ENCODE measurements at places on chromosomes 11 and 22. TPM values are rescaled to one million over a fixed set of nuclear protein-coding genes. Genes with fewer than 3 reads are reported as not detected.

Gene IGHMBP2
- total RNA-seq, result 27.0 TPM

- no peak for DNase-seq
Measured at GRCh38 chr11:107606141-107606540, 15.2 kb downstream of the ELMOD1 start.

GRCh38 chr11:14075118-14076078 lies 112.9 kb downstream of the SPON1 start:
- peak; percentile 64 for DNase-seq

DNA sequence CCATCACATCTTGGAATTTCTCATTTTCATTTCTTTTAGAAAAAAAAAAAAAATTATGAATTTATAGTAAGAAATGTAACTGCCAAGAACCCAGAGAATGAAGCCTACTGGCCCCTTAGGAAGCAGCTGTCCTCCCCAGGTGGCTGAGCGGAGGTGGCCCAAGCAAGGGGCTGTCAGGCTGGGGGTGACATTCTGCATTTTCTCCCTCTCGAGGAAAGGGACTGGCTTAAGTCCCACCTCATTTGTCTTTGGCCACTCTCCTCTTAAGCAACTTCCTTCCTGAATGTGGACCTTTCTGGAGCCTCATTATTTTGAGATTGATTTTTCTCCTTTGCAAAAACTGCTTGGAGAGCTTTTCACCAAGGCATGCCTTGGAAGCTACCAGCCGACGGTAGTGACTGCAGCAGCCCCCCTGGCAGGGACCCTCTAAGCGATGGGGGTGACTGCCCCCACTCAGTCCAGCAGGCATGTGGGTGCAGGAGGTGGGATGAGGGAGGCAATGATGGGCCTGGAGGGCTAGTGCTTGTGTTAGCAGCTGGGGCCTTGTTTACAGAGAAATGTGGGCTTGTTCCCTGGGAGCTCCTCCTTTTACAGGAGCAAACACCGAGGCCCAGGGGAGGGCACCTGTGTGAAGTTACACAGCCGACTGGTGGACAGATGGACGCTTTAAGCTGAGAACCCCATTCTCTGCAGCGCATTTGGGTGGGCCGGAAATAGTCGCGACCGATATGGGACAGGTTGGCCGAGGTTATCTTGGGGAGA lies 111.7 kb downstream of the MORC2 start:
- DNase-seq, result peak; percentile 83

GRCh38 chr22:19203834-19204233 lies 25.3 kb upstream of the SLC25A1 start:
- DNase-seq, result no peak

DNA sequence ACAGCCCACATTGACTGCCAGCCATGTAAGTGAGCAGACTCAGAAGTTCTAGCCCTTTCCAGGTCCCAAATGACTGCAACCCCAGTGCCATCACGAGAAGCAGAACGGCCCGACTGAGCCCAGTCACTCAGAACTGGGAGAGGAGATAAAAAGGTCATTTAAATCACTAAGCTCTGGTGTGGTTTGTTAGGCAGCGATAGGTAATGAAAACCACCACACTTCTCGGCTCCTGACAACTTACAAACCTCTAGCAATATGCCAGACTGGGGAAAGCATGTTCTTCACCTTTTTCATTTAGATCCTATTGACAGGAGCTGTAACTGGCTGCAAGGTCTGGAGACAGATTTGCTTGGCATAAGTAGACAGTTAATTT lies 6.7 kb downstream of the SLC15A3 start:
- no peak for DNase-seq

Gene SPDYC
- not detected for total RNA-seq

DNA sequence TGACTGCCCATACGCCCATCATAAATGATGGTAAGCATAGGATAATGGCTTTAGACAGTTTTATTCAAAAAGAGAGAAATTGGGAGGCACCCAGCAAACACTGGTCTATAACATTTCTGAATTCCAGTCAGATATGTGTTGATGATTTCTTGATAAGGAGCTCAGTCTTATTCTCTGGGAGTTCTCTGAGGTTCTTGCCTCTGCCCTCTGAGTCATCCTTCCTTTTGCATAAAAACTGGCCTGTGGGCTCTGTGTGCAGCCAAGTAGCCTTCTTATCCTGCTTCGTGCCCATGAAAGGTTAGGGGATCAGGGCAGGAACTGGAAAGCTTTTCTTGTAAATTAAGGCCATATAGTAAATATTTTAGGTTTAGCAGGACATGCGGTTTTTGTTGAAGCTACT lies 48.9 kb downstream of the FAR1 start:
- no peak for DNase-seq

GRCh38 chr11:80727315-80727714 lies 1286.5 kb upstream of the TENM4 start:
- no peak for DNase-seq

DNA sequence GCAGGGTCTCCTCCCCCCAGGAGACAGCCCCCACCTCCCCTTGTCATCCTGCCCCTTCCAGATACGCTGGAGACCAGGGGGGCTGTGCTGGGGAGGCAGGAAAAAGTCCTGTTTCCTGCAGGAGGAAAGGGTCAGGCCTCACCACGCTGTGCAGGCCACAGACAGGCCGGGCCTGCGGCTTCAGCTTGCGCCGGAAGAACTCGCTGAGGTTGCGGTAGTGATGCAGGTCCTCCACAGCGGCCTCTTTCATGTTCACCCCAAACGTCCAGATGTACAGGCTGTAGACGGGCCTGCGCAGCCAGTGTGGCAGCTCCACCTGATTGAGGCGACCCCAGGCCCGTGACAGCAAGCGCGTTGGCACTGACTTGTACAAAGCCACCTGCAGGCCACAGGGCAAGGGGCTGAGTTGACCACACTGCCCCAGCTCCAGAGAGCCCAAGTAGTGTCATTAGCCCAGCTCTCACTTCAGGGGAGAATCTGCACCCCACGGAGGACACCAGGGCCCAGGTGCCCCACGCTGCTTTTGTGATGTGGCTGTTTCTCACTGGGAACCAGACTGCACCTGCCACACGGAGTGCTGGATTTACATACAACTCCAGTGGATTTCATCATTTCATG lies 40.4 kb downstream of the PISD start:
- DNase-seq, result no peak

DNA sequence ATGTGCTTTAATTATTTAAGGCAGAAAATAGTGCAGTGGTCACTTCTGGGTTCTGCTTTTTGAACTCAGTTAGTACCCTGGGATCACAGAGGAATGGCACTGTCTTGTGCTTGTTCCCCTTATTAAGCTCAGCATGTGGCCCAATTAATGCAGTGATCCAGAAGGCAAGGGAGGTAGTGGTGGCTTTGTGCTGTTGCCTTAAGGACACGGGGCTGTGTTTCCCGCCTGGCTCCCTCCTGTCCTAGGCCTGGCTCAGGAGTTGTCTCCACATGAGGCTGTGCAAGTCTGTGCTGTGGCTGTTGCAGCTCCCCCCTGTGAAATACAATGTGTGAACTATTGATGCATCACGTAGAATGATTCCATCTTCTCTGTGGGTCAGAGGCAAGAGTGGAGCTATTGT lies 49.2 kb upstream of the CABP7 start:
- DNase-seq, result no peak

GRCh38 chr11:120925944-120926343 lies 98.0 kb upstream of the TBCEL start:
- no peak for DNase-seq

DNA sequence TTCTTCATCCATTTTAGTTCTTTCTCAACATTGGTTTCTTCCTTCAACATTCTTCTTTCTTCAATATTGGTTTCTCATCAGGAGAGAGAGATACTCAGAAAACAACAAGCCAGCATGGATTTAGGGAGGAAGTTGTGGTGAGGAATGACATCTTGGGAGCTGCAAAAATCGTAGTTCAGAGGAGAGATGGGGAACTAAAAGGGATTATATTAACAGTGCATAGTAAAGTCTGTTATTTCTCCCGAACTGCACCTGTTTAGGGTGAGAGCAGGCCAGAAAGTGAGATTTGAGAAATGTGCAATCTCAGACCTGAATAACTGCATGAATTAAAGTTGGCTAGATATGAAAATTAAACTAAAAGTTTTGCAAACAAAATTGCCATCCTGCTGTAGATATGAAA lies 94.5 kb downstream of the CASP12 start:
- no peak for DNase-seq

DNA sequence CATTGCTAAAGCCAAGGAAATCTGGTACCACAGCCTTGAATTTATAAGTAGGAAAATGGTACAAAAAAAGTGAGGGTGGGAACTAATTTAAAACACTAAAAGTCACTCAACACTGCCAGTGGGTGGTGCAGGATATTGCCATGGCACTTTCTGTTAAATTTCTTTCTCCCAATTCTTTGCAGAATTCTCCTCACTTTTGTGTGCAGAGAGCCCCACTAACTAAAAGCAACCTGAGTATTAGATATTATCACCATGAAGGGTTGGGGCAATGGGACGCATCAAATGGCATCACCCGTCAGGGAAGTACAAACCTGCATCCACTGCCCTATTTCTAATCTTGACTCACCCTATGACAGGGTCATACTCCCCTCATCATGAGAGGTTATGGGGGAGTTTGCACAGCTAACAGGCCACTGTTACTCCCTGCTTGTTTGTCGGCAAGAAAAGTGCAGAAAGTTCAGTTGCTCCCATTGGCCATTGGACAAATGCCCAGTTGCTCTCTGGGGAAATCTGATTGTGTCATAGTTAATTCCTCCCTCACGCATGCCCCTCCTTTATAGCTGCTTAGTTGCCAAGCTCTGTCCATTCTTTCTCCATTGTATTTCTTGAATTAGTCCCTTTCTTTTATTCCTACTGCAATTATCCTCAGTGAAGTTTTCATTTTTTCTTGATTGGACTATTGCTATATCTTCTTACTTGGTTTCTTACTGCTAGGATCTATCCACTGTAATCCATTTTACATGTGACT lies 93.8 kb upstream of the BLID start:
- DNase-seq, result no peak

DNA sequence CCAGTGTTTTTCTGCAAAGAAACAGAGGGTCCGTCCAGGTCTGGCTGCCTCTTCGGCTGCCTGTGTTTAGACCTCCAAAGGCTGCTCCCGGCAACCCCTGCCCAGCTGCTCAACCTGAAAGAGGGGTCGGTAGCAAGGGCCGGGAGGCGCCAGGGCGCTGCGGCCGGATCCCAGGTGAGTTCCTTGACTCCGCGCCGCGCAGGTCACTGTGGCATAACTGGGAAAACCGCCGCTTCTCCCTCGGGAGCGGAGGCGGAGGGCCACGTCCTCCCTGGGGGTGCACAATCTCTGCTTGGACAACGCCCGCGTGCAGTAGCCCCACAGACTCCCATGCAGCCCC lies 1.0 kb upstream of the BRSK2 start:
- no peak for DNase-seq

DNA sequence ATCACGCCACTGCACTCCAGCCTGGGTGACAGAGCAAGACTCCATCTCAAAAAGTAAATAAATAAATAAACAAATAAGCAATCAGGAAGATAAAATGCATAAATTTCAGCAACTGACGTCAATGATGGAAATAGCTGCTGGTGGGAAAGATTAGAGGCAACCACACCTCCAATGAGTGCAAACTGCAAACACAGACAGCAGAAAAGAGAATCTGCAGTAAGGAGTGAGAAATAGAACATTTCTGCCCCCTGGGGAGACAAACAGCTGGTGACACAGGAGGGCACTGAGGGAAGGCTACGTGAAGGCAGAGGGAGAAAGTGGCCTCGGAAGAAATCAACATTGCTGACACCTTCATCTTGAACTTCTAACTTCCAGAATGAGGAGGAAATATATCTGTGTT lies 6.5 kb downstream of the PI4KA start:
- DNase-seq, result no peak

Gene C11orf87
- total RNA-seq, result not detected

DNA sequence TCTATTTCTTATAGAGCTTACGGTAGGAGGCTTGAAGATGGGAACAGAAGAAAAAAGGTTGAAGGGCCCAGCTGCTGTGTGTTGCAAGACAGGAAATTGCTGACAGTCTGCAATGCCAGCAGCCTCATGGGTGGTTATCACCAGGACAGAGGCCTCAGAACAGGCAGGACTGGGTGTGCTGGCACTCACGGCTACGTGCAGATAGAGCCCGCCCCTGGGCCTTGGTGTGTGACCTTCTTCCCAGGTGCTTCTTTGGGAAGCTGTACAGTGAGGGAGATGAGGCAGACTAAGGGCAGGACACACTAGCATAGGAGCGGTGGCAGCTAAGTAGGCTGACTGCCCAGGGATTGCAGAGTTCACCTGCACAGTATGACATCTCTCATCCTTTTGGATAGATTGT lies 12.6 kb downstream of the PRAME start:
- DNase-seq, result no peak

DNA sequence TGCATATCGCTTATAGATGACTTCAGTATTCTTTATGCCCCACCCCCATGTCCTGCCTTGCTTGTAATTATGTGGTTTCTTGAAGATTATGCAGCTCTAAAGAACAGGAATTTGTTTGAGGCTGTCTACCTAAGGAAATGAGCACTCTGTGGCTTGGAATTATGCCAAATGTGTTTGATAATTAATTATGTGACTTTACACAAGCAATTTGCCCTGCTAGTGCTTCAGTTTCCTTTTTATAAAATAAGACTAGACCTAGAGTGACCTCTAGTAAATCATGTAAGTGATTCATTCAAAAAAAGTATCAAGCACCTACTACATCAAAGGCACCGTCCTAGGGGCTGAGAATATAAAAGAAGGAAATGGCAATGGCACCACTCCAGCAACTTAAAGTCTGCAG lies 491.5 kb upstream of the KIRREL3 start:
- DNase-seq, result peak; percentile 26

Measured in esophagus muscularis mucosa (tissue), 4 donors.